A549 (cell line): ENCODE measurements at places on chromosomes 7 and 10.

DNA sequence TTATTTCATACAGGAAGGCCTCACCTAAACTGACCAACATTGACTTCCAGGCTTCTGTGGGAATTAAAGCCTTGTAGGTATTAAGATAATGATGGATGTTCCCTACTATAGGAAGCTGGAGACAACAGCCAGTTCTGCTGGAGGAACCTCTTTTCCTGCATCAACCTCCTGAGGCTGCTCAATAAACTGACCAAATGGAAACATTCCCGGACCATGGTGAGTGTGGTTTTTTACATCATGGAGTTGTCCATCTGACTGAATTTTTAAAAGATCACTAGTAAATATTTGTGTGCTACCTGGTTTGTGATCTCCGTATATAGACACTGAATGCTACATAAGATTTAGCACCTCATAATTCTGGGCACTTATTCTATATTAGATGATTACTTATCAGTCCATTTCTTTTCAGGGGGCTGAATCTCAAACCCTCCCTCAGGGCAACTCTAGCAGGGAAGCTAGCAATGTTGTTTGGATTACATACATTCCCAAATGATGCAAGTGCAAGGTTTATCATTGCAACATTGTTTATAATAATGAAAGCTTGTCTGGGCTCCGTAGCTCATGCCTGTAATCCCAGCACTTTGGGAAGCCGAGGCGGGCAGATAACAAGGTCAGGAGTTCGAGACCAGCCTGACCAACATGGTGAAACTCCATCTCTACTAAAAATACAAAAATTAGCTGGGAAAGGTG is 21.5 kb upstream of the SMKR1 start:
- DNase-seq: no peak

DNA sequence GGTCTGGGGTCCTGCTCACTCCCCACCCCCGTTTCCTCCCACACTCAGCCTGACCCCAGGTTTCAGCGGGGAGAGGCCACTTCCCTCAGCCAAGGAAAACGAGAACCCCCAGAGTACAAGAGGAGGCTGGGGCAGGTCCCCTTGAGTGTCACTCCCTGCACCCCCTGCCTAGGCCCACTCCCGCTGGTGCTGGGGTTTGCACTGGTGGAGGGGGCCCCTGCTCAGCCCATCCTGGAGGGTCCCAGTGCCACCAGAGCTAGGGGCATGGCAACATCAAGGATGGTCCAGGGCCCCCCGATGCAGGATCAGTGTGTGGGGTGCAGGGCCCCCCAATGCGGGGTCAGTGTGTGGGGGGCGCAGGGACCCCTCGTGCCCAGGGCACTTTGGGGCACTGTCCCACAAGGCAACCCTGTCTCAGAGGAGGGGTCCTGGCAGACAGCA is 70.5 kb upstream of the KCTD7 start:
- DNase-seq: no peak

- DNase-seq: no peak
These were observed 6.0 kb downstream of the PRXL2A start for GRCh38 chr10:80414142-80414895.

- no peak for DNase-seq
These were observed 664.9 kb downstream of the SUGCT start for GRCh38 chr7:40799493-40800403.

DNA sequence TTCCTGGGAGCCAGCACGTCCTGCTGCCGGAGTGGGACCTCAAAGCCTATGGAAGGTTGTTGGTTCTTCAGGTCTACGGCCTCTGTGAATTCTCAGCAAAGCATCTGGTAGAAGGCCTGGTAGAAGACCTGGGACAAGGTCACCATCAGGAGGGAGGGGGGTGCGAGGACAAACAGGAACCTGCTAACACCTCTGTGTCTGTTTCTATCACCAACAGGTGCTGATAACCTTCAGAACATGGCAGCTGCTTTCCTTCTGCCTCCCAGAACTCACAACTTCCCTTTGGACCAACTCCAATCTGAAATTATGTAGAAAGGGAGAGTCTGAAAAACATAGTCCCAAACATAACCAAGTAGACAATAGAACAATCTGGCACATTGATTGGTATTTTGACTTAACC is 8.3 kb upstream of the MET start:
- no peak for DNase-seq

DNA sequence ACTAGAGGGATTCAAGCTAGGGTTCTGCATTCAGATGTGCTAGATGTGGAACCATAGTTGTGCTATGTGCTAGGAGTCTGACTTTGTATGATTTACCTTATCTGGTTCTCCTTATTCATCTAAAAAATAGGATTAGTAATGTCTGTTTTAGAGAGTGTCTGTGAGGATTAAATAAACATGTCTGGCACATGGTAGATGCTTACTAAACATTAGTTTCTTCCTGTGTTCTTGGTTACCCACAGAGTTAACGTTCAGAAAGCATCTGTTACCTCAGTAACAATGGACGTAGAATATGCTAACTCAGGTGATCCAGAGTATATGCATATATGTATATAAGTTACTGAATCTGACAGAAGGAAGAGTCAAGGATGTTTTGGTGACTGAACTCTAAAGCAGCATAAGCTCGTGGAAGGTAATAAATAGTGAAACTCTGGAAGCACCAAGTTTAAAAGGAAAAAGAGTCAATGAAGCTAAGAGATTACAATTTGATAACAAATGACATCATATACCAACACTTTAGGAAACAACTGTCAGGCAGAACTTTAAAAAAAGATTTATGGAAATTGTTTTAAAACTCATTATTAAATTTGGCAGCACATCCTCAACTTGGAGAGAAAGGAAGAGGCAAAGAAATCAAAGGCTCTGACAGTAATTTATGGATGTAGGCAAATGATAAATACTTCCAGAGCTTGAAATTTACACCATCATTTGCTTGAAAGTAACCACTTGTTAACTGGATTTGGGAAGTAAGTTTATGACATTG is 127.0 kb downstream of the CCNY start:
- no peak for DNase-seq

GRCh38 chr10:131698232-131698631 is 202.6 kb upstream of the PPP2R2D start:
- no peak for DNase-seq

DNA sequence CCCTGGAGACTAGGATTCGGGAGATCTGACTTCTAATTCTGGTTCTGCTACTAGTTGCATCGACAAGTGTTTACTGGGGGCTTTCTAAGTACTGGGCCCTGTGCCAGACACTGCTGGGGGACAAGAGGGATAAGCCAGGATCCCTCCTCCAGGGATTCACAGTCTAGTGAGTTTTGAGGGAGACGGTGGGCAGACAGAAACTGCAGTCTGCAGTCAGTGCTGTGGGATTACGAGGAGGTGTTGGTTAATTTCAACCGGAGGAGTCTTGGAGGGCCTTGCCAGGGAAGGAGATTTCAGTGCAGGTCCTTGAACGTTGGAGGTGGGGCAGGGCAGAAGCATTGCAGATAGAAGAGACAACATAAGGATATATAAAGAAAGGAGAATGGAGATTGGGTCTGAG is 3.5 kb upstream of the KCNH2 start:
- no peak for DNase-seq
